Immature natural killer cell (primary cell): ENCODE measurements at places on chromosomes 3 and 15.

GRCh38 chr3:165532851-165533250, 304.4 kb downstream of the BCHE start:
- no peaks in the 10 kb centered on the region for H3K4me1 ChIP-seq
- DNase-seq: no peak
- H3K36me3 ChIP-seq: no peaks in the 10 kb centered on the region
- H3K27ac ChIP-seq: no peak overlapping the region
- H3K27me3 ChIP-seq: no peaks in the 10 kb centered on the region

GRCh38 chr3:58106640-58107039, 98.4 kb downstream of the FLNB start:
- peaks cover 2% of the 10 kb centered on the region for H3K27me3 ChIP-seq
- H3K4me1 ChIP-seq: no peaks in the 10 kb centered on the region
- no peak for DNase-seq
- H3K4me3 ChIP-seq: no peak overlapping the region

DNA sequence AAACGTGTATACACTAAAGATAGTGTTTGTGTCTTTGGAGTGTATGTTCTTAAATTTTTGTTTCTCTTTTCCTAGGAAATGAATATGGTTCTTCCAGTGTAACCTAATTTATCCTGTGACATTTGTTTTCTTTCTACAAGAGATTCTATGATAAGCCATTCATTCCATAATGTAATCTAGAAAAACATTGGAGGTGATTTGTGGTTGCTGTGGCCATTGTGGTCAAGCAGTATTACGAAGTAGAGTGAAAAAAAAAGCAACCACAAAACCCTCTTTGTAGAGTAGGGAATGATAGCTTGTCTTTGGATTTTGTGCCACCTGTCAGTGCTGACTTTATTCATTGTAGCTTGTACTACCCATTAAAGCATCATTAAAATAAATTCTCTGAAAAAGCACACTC, 1209.6 kb downstream of the ZPLD1 start:
- H3K4me3 ChIP-seq: no peak overlapping the region
- no peaks in the 10 kb centered on the region for H3K27me3 ChIP-seq
- DNase-seq: no peak
- no peak overlapping the region for H3K27ac ChIP-seq
- H3K4me1 ChIP-seq: no peaks in the 10 kb centered on the region
- no peaks in the 10 kb centered on the region for H3K36me3 ChIP-seq

- peaks cover 11% of the 10 kb centered on the region for H3K27me3 ChIP-seq
- DNase-seq: no peak
- no peaks in the 10 kb centered on the region for H3K36me3 ChIP-seq
- peaks cover 21% of the 10 kb centered on the region for H3K4me1 ChIP-seq
Measured at GRCh38 chr3:12869035-12869621, 27.8 kb upstream of the RPL32 start.

DNA sequence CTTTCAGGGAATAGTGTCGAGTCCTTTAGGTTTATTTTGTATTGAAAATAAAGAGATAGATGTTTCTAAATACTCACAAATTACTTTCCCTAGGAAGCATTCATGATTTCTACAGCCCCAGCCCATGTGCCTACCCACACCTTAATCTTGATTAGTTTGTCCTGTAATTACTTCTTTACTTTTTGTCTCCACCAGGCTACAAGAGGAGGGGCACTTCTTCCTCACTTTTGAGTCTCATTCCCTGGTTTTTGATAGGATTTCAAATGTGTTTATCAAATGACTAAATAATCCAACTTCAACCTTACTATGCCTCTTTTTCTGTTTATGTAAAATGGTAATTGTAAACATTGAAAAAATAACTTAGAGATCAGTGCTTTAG, 1.8 kb downstream of the PXK start:
- peaks cover 2% of the 10 kb centered on the region for H3K27me3 ChIP-seq
- DNase-seq: no peak
- peaks cover 6% of the 10 kb centered on the region for H3K36me3 ChIP-seq
- peak overlapping the region; percentile 99 for H3K4me3 ChIP-seq

- H3K36me3 ChIP-seq: no peaks in the 10 kb centered on the region
- H3K4me3 ChIP-seq: no peak overlapping the region
- no peak overlapping the region for H3K27ac ChIP-seq
- H3K27me3 ChIP-seq: peaks cover 2% of the 10 kb centered on the region
Measured at GRCh38 chr3:134608771-134609435, 41.9 kb downstream of the KY start.

- no peak overlapping the region for H3K27ac ChIP-seq
- peaks cover 3% of the 10 kb centered on the region for H3K27me3 ChIP-seq
- no peaks in the 10 kb centered on the region for H3K36me3 ChIP-seq
- H3K4me3 ChIP-seq: no peak overlapping the region
- H3K4me1 ChIP-seq: no peaks in the 10 kb centered on the region
- DNase-seq: no peak
Measured at GRCh38 chr15:80551348-80551747, 143.8 kb upstream of the ABHD17C start.

GRCh38 chr3:155960060-155960459, 89.6 kb downstream of the GMPS start:
- H3K4me3 ChIP-seq: no peak overlapping the region
- no peaks in the 10 kb centered on the region for H3K27me3 ChIP-seq

DNA sequence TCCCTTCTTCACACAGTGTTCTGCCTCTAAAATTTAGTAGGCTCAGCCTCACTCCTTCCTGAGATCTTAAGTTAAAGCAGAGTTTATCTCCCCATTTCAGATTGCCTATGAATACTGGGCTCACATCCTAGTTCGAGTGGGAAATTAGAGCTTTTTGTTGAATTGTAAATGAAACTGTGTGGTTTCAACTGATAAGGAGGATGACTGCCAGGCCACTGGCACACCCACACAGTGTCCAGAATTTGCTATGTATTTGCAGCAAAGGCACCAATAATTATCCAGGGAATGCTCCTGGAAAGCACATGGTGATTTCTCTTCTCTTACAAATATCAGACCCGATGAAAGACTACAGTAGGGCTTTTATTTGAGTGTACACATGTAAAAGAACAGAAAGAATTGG, 308.1 kb upstream of the COL8A1 start:
- no peaks in the 10 kb centered on the region for H3K4me1 ChIP-seq
- no peak overlapping the region for H3K27ac ChIP-seq
- H3K27me3 ChIP-seq: no peaks in the 10 kb centered on the region
- no peaks in the 10 kb centered on the region for H3K36me3 ChIP-seq
- H3K4me3 ChIP-seq: no peak overlapping the region

- H3K4me1 ChIP-seq: peaks cover 10% of the 10 kb centered on the region
- H3K36me3 ChIP-seq: no peaks in the 10 kb centered on the region
- no peak overlapping the region for H3K4me3 ChIP-seq
- DNase-seq: no peak
- H3K27me3 ChIP-seq: no peaks in the 10 kb centered on the region
Measured at GRCh38 chr3:160956785-160957184, 148.4 kb downstream of the B3GALNT1 start.

GRCh38 chr3:99704417-99704816, 66.0 kb downstream of the COL8A1 start:
- H3K4me1 ChIP-seq: no peaks in the 10 kb centered on the region
- H3K36me3 ChIP-seq: no peaks in the 10 kb centered on the region
- H3K4me3 ChIP-seq: no peak overlapping the region
- H3K27ac ChIP-seq: no peak overlapping the region
- DNase-seq: no peak

GRCh38 chr3:116186049-116186448, 259.2 kb downstream of the LSAMP start:
- H3K4me1 ChIP-seq: no peaks in the 10 kb centered on the region
- H3K4me3 ChIP-seq: no peak overlapping the region
- no peaks in the 10 kb centered on the region for H3K27me3 ChIP-seq
- no peaks in the 10 kb centered on the region for H3K36me3 ChIP-seq
- no peak for DNase-seq

DNA sequence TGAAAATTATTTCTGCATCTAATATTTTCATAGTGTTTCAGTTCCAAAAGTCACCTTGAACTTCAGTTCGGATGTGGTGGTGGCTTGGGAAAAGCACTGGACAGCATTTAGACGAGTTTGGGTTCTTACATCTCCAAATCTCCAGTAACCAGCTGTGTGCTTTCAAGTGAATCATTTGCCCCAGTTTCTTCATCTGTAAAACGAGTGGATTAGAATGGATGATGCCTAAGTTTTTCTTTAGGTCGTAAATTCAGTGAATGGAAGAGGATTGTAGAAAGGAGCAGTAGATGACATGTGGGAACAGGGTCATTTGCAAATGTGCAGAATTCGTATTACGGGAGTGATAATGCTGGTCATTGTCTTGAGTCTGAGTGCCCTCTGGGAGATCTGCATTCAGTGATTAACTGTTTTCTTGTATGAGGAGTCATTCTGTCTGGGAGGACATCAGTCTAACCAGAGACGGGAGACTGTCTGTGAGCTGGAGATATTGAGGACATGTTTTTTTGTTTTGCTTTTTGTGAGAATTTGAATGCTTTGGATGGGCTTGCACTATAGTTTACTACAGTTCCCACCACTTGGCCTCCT, 641.6 kb upstream of the TBL1XR1 start:
- peaks cover 4% of the 10 kb centered on the region for H3K27me3 ChIP-seq
- H3K27ac ChIP-seq: no peak overlapping the region
- no peaks in the 10 kb centered on the region for H3K36me3 ChIP-seq

DNA sequence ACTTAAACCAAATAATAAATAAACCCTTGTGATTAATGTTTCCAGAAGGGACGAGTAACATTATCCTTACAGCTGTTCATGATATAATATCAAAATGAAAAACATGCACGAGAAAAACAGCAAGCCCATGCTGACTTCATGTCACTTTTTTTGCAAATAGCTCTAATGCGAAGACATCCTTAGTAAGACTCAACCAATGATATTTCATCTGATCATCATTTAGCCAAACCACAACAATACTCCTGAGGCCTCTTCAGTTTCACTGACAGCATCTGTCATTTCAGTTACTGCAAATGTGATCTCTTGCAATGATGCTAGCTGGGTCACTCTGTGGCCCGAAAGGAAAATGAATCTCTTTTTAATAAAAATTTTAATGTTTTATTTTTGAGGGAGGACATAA, 74.0 kb downstream of the POLR2M start:
- H3K27me3 ChIP-seq: peaks cover 8% of the 10 kb centered on the region
- no peak overlapping the region for H3K27ac ChIP-seq
- no peak for DNase-seq
- no peaks in the 10 kb centered on the region for H3K36me3 ChIP-seq
- H3K4me3 ChIP-seq: no peak overlapping the region
- no peaks in the 10 kb centered on the region for H3K4me1 ChIP-seq

GRCh38 chr3:10367506-10367905, 46.6 kb upstream of the SEC13 start:
- H3K27me3 ChIP-seq: peaks cover 3% of the 10 kb centered on the region
- H3K36me3 ChIP-seq: no peaks in the 10 kb centered on the region
- DNase-seq: no peak
- H3K4me1 ChIP-seq: no peaks in the 10 kb centered on the region
- H3K27ac ChIP-seq: no peak overlapping the region

DNA sequence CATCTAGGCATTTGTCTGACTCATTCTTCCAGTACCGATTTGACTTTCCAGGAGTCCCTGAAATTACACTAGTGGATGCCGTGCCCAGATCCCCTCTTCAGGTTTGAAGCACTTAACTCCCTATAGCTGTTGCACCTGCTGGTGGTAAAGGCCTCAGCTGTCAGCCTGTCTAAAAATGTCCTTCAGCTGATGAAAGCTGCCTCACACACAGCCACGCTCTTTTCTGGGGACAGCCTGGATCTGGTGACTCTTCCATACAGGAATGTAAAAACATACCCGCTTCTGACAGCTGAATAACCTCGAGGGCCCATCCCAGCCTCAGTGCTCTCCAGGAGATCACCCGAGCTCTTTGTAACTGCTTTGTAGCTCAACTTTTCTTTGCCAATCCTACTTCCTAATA, 534.1 kb upstream of the GRM7 start:
- H3K27ac ChIP-seq: no peak overlapping the region
- no peaks in the 10 kb centered on the region for H3K36me3 ChIP-seq
- DNase-seq: no peak
- no peak overlapping the region for H3K4me3 ChIP-seq
- H3K27me3 ChIP-seq: no peaks in the 10 kb centered on the region

- H3K27me3 ChIP-seq: peaks cover 12% of the 10 kb centered on the region
- DNase-seq: no peak
- H3K4me1 ChIP-seq: peaks cover 8% of the 10 kb centered on the region
- no peak overlapping the region for H3K4me3 ChIP-seq
Measured at GRCh38 chr3:115624029-115624741, 875 bp downstream of the GAP43 start.

GRCh38 chr3:27675287-27675686, 46.8 kb downstream of the EOMES start:
- DNase-seq: no peak
- H3K36me3 ChIP-seq: no peaks in the 10 kb centered on the region
- H3K27ac ChIP-seq: no peak overlapping the region

GRCh38 chr15:81526029-81526428, 152.0 kb upstream of the TMC3 start:
- H3K4me3 ChIP-seq: no peak overlapping the region
- no peaks in the 10 kb centered on the region for H3K36me3 ChIP-seq
- H3K27ac ChIP-seq: no peak overlapping the region
- no peak for DNase-seq
- no peaks in the 10 kb centered on the region for H3K4me1 ChIP-seq
- peaks cover 2% of the 10 kb centered on the region for H3K27me3 ChIP-seq

- no peak overlapping the region for H3K27ac ChIP-seq
- no peaks in the 10 kb centered on the region for H3K4me1 ChIP-seq
- no peaks in the 10 kb centered on the region for H3K36me3 ChIP-seq
- no peaks in the 10 kb centered on the region for H3K27me3 ChIP-seq
- DNase-seq: no peak
Measured at GRCh38 chr3:166270429-166270828, 433.2 kb upstream of the BCHE start.

DNA sequence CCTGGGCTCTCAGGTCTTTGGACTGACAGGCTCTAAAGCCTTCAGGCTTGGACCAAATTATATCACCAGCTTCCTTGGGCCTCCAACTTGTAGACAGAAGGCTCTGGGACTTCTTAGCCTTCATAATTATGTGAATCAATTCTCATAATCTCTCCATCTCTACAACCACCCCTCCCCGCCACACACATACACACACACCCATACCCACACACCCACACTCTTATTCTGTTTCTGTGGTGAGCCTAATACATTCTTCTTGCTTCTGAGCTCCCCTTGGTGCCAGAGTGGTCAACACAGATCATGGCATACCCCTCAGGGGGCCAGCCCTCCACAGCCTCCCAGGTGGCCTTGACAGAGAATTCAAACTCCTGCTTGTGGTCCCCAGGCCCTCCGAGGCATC, 5.6 kb upstream of the NUP210 start:
- no peak overlapping the region for H3K27ac ChIP-seq
- H3K4me3 ChIP-seq: no peak overlapping the region
- no peak for DNase-seq
- H3K27me3 ChIP-seq: peaks cover 10% of the 10 kb centered on the region
- H3K4me1 ChIP-seq: peaks cover 20% of the 10 kb centered on the region

DNA sequence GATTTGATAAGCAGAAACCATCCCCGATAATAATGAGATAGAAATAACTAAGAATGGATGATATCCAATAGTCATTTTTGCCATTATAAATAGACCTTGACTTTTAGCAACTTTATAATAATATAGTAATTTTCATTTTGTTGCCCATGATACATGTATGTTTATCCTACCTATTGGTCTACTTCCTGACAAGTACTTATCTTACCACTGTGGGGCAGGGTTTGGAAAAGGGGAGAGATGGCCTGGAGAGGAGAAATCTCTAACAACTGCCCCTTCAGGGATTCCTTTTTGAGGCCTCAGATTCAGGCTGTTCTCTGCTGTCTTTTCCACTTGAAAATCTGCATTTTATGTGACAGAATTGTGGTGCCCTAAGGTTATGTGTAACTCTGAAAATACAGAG, 42.2 kb downstream of the FAM98B start:
- no peak overlapping the region for H3K27ac ChIP-seq
- peaks cover 9% of the 10 kb centered on the region for H3K4me1 ChIP-seq
- H3K27me3 ChIP-seq: peaks cover 5% of the 10 kb centered on the region
- no peak for DNase-seq

GRCh38 chr3:143306407-143306806, 186.8 kb downstream of the CHST2 start:
- DNase-seq: no peak
- H3K36me3 ChIP-seq: peaks cover 6% of the 10 kb centered on the region
- peaks cover 2% of the 10 kb centered on the region for H3K27me3 ChIP-seq
- H3K27ac ChIP-seq: peak overlapping the region; percentile 77
- H3K4me1 ChIP-seq: peaks cover 71% of the 10 kb centered on the region
